ENCODE measurements at places on chromosomes 13 and 19.

DNA sequence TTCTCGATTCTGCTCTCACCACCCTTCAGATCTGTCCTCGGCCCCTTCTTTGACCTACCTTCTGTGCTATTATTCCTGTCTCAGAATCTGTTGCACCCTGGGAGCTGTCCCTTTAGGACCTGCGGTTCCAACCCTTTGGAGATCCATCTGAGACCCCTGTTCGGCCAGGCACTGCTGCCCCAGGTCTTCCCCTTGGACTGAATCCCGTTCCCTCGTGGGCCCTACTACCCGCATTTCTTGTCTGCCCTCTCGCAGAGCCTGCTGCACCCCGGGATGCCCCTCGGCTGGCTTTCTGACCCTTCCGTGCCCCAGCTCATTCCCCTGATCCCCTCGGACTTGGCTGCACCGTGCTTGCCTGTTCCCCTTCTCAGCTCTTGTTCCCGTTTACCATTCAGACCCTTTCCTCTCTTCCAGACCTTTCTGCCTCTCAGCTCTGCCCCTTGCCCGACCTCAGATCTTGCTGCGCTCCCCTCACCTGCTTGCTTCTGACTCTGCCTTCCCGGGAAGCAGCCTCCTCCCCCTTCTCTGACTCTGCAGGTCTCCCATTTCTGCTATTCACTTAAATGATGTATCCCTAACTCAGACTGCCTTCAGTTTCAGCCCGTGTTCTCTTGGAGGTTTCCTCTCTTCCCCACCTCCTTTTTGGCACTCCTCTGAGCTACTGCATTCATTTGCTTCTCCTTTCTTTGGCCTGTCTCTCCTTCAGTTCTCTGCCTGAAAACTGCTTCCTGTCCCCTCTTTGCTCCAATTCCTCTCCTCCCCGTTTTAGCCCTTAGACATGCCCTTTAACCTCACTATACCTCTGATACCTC is 1.1 kb downstream of the ARHGAP35 start:
- no peak for DNase-seq
- peak overlapping the region; percentile 68 for H3K4me3 ChIP-seq
- H3K4me1 ChIP-seq = peaks cover 18% of the 10 kb centered on the region
- peak overlapping the region; percentile 74 for H3K27ac ChIP-seq

DNA sequence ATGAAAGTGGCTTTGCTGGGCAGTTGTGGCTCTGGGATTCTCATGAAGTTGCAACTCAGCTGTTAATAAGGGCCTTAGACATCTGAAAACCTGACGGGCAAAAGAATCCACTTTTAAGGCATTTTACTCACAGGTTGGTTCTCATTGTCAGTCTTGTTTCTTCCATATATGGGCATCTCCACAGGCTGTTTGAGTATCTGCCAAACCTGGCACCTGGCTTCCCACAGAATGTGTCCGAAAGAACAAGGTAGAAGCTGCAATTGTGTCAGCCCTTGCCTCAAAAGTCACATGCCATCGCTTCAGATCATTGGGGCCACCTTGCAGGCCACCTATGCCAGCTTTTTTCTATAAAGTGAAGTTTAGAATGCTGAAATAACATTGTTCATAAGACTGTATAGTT is 102.4 kb downstream of the KCTD12 start:
- no peak for DNase-seq
- no peaks in the 10 kb centered on the region for H3K27me3 ChIP-seq
- peaks cover 2% of the 10 kb centered on the region for H3K4me1 ChIP-seq
- H3K36me3 ChIP-seq = no peaks in the 10 kb centered on the region

GRCh38 chr19:48539503-48540096 is 12.4 kb upstream of the SULT2B1 start:
- H3K36me3 ChIP-seq = no peaks in the 10 kb centered on the region
- H3K27me3 ChIP-seq = no peaks in the 10 kb centered on the region
- no peak overlapping the region for H3K4me3 ChIP-seq
- H3K4me1 ChIP-seq = peaks cover 3% of the 10 kb centered on the region
- peak; percentile 82 for DNase-seq

DNA sequence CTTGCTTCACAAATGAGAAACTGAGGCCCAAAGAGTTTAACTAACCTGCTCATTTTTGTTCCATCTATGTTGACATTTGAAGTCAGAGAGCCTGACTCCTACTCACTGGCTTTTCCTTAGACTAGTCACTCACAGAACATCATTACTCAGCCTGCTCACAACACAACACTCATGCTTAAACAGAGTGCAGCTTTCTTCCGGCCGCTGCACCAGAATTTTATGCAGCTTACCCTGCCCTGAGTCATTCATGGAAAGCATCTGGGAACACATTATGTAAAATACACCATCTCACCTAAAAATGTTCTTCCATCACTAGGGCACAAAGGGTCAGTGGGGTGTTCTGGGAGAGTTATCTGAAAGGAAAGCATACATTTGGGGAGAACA is 303.4 kb downstream of the SPRY2 start:
- peaks cover 10% of the 10 kb centered on the region for H3K4me1 ChIP-seq
- H3K27ac ChIP-seq = peak overlapping the region; percentile 26
- H3K36me3 ChIP-seq = no peaks in the 10 kb centered on the region
- peak; percentile 95 for DNase-seq

DNA sequence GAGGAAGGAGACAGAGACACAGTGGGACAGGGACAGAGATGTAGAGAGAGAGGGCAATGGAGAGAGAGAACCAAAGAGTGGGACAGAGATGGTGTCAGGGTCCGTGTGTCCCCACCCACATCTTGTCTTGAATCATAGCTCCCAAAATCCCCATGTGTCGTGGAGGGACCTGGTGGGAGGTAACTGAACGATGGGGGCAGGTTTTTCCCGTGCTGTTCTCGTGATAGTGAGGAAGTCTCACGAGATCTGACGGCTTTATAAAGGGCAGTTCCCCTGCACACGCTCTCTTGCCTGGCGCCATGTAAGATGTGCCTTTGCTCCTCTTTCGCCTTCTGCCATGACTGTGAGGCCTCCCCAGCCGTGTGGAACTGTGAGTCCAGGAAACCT is 7.5 kb upstream of the PLA2G4C start:
- H3K4me3 ChIP-seq = no peak overlapping the region
- H3K27ac ChIP-seq = no peak overlapping the region
- no peaks in the 10 kb centered on the region for H3K4me1 ChIP-seq
- peaks cover 12% of the 10 kb centered on the region for H3K36me3 ChIP-seq
- DNase-seq = no peak

- H3K27me3 ChIP-seq = no peaks in the 10 kb centered on the region
- no peak overlapping the region for H3K4me3 ChIP-seq
- H3K4me1 ChIP-seq = no peaks in the 10 kb centered on the region
- DNase-seq = no peak
Observed at GRCh38 chr13:98847780-98848179, 95.3 kb upstream of the SLC15A1 start.

GRCh38 chr13:40103864-40104263 is 448.4 kb downstream of the COG6 start:
- H3K4me3 ChIP-seq = no peak overlapping the region
- H3K27ac ChIP-seq = no peak overlapping the region
- H3K27me3 ChIP-seq = no peaks in the 10 kb centered on the region
- no peaks in the 10 kb centered on the region for H3K4me1 ChIP-seq
- H3K36me3 ChIP-seq = no peaks in the 10 kb centered on the region
- DNase-seq = no peak

DNA sequence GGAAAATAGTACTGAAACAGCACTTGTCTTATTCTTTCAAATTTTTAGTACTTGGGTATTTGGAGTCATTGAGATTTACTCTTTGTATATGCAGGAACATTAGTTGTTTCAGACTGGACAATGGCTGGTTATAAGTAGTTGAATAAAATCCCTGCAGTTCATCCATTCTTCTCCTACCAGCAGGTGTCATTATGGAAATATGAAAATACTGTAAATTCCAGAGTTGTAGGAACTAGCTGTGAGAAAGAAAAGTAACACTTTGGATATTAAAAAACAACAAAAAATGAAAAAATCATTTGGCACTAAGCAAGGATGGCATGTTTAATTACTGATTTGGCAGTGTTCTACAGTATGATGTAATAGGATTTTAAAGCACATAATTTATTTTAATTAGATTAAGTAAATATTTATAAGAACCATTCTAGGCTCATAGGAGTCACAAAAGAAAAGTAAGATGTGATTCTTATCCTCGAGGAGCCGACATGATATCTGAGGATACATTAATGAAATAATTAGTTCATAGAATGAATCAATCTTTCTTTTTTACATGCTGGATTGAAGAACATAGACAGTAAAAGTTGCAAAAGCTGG is 155.3 kb downstream of the KCNRG start:
- no peaks in the 10 kb centered on the region for H3K4me1 ChIP-seq
- no peak overlapping the region for H3K27ac ChIP-seq
- no peak overlapping the region for H3K4me3 ChIP-seq
- H3K27me3 ChIP-seq = no peaks in the 10 kb centered on the region
- DNase-seq = peak; percentile 21

- H3K36me3 ChIP-seq = peaks cover 3% of the 10 kb centered on the region
- H3K27ac ChIP-seq = no peak overlapping the region
- H3K4me1 ChIP-seq = peaks cover 4% of the 10 kb centered on the region
- no peak overlapping the region for H3K4me3 ChIP-seq
- H3K27me3 ChIP-seq = no peaks in the 10 kb centered on the region
Observed at GRCh38 chr19:18765224-18765623, 25.9 kb downstream of the COMP start.

GRCh38 chr13:92578358-92578757 is 648.2 kb upstream of the GPC6 start:
- no peak overlapping the region for H3K4me3 ChIP-seq
- no peaks in the 10 kb centered on the region for H3K27me3 ChIP-seq
- no peak for DNase-seq
- no peaks in the 10 kb centered on the region for H3K4me1 ChIP-seq
- H3K36me3 ChIP-seq = no peaks in the 10 kb centered on the region
